Activated T-cell treated with anti-CD3 and anti-CD28 coated beads, Interleukin-2, amount 50 U/mL, for 72 hours (primary cell): ENCODE measurements at places on chromosomes 6 and 20. TPM values are rescaled to one million over a fixed set of nuclear protein-coding genes. Genes with fewer than 3 reads are reported as not detected.

The KHDC1L gene
- total RNA-seq: not detected

The F13A1 gene
- total RNA-seq: not detected

DNA sequence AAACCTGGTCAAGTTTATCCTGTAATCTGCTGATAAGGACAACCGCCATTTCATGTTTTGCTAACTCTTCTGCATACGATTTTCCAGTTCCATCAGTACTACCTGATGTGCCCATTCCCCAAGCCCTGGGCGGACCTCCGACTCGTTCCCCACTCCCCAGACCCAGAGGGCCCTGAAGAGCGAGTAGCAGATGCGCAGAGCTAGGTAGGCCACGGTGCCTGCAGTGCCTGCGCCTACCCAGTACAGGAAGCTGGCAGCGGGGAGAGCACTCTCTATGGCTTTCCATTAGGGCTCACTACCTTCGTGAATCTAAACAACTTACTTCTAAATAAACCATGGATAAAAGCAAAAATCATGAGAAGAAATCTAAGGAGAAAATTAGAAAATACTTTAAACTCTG is 14.3 kb upstream of the ZDHHC14 start:
- H3K27me3 ChIP-seq: peaks cover 68% of the 10 kb centered on the region
- no peak overlapping the region for H3K27ac ChIP-seq
- no peak overlapping the region for H3K4me3 ChIP-seq
- no peaks in the 10 kb centered on the region for H3K36me3 ChIP-seq
- peaks cover 24% of the 10 kb centered on the region for H3K4me1 ChIP-seq
- no peak for DNase-seq

- no peak for DNase-seq
- no peaks in the 10 kb centered on the region for H3K36me3 ChIP-seq
- H3K27me3 ChIP-seq: no peaks in the 10 kb centered on the region
Measured at GRCh38 chr6:20866036-20866435, 331.8 kb downstream of the CDKAL1 start.
